Nucleus accumbens (tissue), 56 donors: ENCODE measurements at places on chromosomes 5 and 9.

DNA sequence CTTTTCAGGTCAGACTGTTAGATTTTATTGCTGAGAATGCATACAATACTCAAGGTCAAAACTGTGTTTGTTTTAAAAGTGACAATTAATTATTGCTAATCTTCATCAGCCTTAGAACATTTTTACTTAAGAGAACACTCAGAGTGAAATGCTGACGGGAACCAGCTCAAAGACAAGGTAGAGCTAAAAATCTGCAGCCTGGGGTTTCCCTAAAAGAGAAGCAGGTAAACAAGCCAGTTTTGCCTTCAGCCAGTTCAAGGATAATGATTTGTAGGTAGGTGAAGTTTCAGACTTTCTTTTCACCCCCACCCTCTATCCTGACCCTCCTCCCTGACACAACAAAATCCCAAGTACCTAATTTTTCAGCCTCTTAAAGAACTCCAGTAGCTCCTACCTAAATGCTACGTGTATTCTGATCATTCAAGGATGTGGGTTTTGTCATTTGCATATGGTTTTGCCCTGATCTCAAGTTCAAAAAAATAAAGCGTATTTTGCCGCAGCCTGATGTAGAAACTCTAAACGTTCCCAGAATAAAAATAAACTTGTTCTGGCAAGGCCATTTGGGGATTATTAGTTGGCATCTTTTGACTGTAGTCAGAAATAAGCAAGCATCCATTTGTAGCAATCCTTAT is 407.2 kb downstream of the EFNA5 start:
- DNase-seq, result no peak

DNA sequence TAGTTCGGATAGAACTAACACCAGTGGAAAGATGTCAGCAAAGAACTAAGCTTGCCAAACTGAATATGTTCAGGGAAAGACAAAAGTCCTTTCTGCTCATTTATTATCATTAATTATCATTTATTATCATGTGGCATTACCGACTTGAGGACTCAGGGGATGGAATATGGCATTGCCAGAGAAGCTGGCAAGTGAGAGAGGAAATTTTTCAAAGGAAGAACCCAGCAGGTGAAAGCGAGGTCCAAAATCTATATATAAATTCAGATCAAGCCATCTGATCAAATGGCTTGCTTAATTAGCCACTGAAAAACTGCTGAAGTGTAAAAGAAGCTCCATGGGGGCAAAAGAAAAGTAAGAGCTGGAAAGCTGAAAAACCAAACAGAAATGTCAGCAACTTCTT is 1049.6 kb upstream of the SEMA6A start:
- no peak for DNase-seq

DNA sequence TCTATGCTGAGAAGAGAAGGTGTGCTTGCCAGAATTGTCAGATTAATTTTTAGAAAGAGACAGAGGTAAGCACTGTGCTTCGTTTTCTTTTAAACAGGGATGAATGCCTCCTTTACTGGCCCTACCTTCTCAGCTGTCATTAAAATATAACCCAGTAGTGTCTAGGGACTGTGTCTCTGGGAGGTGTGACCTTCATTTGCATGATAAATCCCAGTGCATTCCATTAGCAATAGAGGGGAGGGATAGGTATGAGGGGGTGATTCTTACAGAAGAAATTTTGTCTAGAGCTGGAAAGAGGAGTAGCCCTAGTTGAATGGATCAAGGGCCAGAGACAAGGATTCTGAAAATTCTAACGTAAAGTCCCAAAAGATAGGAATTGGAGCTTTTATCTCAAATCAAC is 351.5 kb downstream of the BNC2 start:
- no peak for DNase-seq

DNA sequence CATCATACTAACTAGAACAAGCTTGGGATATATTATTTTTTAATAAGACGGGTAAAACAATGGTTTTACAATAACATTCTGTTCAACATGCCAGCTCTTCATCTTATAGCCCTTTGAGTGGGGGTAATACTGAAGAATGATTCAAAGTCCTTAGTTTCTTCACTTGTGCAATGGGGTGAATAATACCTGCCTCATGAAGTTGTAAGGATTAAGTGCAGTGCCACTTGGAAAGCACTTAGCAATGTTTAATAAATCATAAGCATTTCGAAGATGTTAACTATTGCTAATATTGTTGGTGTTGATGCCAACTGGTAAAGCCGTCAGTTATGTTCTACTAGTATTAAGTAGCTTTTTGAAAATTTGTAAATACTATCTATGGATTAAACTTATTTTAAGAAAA is 38.0 kb downstream of the TNPO1 start:
- no peak for DNase-seq

- no peak for DNase-seq
Observed at GRCh38 chr5:52814352-52815148, 26.8 kb downstream of the ITGA1 start.

GRCh38 chr5:145360936-145361335 is 474.2 kb downstream of the PRELID2 start:
- DNase-seq, result no peak

- DNase-seq, result no peak
Observed at GRCh38 chr5:81177061-81177460, 56.1 kb upstream of the CKMT2 start.
